Midbrain (tissue), 1 donor: ENCODE measurements at places on chromosomes 7 and 10.

DNA sequence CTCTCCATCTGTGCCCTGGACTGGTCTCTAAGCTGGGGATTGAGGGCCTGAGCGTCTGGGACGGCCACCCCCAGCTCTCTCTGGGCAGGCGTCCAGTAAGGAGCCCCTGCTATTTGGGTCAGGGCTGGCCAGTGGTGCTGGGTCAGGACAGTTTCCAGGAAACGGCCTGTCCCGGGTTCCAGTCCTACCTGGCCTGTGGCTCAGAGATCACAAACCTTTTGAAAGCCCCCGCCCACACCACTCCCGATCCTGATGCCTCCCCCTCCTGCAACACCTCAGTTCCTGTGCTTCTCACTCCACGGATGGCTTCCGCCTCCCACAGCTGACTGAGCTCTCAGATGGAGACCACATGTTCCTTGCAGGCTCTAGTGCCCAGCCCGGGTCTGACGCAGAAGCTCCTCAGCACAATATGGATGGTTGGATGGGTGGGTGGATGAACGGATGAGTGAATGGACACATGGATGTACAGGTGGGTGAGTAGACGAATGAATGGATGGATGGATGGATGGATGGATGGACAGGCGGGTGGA lies 91.7 kb upstream of the PDGFA start:
- DNase-seq: no peak

- no peak for DNase-seq
Measured at GRCh38 chr10:103535595-103535994, 42.1 kb downstream of the NEURL1 start.

- peak; percentile 22 for DNase-seq
Measured at GRCh38 chr10:101214446-101215396, 14.5 kb downstream of the LBX1 start.

- no peak for DNase-seq
Measured at GRCh38 chr7:3861386-3861785, 560.3 kb downstream of the SDK1 start.

DNA sequence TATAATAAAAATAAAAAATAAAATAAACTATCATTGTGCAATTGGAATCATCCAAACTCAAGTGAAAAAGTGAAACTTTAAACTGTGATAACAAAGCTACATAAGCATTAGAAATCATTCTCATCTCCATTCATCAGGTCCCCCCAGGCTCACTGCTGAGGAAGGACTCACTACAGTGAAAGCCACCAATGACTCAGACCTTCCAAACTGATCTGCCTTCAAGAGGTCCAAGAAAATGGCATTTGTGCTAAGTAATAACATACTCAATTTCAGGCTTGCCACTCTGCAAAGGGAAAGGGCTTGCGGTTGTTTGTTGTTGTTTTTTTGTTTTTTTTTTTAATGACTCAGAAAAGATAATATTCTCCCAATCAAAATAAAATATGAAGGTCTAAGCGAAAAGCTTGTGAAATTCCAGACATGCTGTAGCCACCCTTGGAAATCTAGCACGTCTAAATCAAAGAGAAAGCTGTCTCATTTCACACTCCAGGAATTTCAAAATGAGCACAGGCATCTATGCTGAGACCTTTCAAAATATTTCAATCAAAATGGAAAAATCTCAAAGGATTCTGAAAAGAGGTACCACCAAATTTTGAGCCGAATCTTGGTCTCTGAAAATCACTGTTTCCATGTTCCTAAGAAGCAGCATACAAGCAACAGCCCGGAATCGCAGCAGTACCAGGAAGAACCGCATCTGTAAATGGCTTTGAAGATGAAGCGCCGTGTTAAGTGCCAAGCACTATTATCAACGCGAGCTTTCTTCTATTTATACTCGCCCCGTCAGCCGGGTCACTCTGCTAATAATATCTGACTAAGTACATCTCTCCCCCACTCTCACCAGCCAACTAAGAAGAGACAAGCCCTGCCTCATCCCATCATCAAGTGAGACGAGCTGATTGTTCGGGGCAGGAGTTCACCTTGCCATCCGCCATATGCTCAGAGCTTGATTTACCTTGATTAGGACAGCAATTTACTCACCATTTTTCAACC lies 13.5 kb downstream of the SFMBT2 start:
- DNase-seq: peak; percentile 21

DNA sequence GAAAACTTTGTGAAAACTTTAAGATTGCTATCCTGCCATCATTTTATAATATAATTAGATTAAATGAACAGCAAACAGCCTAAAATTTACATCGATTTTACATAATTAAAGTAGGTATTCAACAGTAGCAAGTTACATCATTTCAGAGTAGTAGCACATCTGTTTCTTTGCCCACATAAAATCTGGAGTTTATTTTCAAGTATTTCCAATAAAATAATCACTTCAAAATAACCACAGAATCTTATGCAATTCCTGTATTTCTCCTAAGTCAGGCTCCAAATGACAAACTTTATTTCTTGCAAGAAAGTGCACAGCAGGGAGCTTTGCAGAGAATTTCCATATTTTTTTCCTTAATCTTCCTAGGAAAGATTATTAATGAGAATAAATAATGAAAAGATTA lies 82.6 kb downstream of the CUBN start:
- no peak for DNase-seq
